ENCODE measurements at places on chromosomes 7 and 10.

- no peaks in the 10 kb centered on the region for H3K36me3 ChIP-seq
- H3K4me1 ChIP-seq: peaks cover 4% of the 10 kb centered on the region
- DNase-seq: no peak
- no peak overlapping the region for H3K27ac ChIP-seq
- no peak overlapping the region for H3K4me3 ChIP-seq
Measured at GRCh38 chr10:122301811-122302115, 30.7 kb downstream of the BTBD16 start.

GRCh38 chr7:132703742-132704141, 127.5 kb upstream of the PLXNA4 start:
- no peaks in the 10 kb centered on the region for H3K27me3 ChIP-seq
- no peaks in the 10 kb centered on the region for H3K36me3 ChIP-seq
- DNase-seq: no peak
- no peak overlapping the region for H3K27ac ChIP-seq

DNA sequence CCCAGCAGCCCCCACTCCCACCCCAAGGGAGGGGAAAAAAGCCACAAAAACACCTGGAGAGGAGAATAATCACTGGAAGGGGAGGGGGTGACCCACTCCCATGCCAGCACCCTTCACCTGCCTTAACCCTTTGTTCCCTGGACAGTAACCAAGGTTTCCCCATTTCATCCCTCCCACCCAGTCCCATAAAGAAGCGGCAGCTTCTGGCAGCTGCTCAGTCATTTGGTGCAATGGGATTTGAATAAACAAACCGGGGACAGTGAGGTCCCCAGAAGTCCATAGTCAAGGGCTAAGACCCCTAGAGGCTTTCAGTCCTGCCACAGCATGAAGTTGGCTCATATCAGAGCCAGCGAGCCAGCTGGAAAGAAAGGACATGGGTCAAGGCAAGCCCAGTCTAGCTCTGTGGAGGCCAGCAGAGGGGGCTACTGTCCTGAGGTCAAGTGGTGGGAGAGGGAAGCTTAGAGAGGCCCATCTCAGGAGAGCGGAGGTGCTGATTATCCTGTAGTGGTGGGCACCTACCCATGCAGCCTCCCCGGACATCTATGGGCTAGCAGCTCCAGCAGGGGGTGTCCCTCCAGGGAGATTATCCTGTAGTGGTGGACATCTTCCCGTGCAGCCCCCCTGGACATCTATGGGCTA, 58.9 kb upstream of the LBX1 start:
- H3K27ac ChIP-seq: no peak overlapping the region
- DNase-seq: no peak
- no peaks in the 10 kb centered on the region for H3K36me3 ChIP-seq
- H3K27me3 ChIP-seq: peaks cover 97% of the 10 kb centered on the region
- no peak overlapping the region for H3K4me3 ChIP-seq
- H3K4me1 ChIP-seq: peaks cover 30% of the 10 kb centered on the region

DNA sequence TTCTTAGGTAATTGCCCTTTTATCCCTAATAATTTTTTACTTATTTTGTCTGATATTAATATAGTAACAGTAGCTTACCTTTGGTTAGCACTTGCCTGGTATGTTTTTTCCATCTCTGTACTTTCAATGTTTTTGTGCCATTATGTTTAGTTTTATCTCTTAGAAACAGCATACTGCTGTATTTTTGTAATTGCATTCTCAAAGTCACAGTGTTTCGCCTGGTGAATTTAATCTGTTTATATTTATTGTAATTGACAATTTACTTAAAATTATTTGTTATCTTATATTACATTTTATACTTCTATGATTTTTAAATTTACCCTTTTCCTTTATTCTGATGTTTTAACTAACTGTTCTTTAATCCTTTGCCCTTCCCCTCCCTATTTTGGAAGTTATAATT, 166.4 kb downstream of the RELN start:
- H3K27me3 ChIP-seq: no peaks in the 10 kb centered on the region
- no peaks in the 10 kb centered on the region for H3K36me3 ChIP-seq
- no peak overlapping the region for H3K27ac ChIP-seq
- H3K4me3 ChIP-seq: no peak overlapping the region
- no peak for DNase-seq
- H3K4me1 ChIP-seq: no peaks in the 10 kb centered on the region

DNA sequence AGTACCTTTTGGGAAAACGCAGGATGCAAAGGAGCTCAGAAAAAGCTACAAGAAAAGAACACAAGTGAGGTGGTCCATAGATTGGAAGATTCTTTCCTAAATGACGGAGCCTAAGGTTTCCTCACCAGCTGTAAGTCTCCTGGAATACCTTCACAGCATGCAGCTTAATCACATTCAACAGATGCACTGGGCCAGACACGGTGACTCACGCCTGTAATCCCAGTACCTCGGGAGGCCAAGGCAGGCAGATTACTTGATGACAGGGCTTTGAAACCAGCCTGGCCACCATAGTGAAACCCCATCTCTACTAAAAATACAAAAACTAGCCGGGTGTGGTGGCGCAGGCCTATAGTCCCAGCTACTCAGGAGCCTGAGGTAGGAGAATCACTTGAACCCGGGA, 228.7 kb downstream of the FRMD4A start:
- H3K4me3 ChIP-seq: no peak overlapping the region
- H3K4me1 ChIP-seq: no peaks in the 10 kb centered on the region
- H3K27me3 ChIP-seq: no peaks in the 10 kb centered on the region
- no peaks in the 10 kb centered on the region for H3K36me3 ChIP-seq
- no peak overlapping the region for H3K27ac ChIP-seq
- DNase-seq: no peak

Data from tibial artery (tissue), 4 donors.